ENCODE measurements at places on chromosomes 11 and 22. TPM values are rescaled to one million over a fixed set of nuclear protein-coding genes. Genes with fewer than 3 reads are reported as not detected.

The MS4A4E gene
- 1.9 TPM for polyA plus RNA-seq

The ASCL3 gene
- 2.9 TPM for polyA plus RNA-seq

The C11orf91 gene
- 0.14 TPM for polyA plus RNA-seq

The ZNF214 gene
- 0.64 TPM for polyA plus RNA-seq

The P2RX3 gene
- 0.02 TPM for polyA plus RNA-seq

The C11orf86 gene
- 0.14 TPM for polyA plus RNA-seq

All from thymus (tissue), 14 donors.